ENCODE measurements at places on chromosomes 7 and 10.

GRCh38 chr7:141999058-141999623 is 3.5 kb downstream of the MGAM start:
- no peak for DNase-seq

GRCh38 chr10:92822964-92823363 is 25.4 kb upstream of the EXOC6 start:
- no peak for DNase-seq

GRCh38 chr7:27922907-27923641 is 183.1 kb downstream of the TAX1BP1 start:
- no peak for DNase-seq

DNA sequence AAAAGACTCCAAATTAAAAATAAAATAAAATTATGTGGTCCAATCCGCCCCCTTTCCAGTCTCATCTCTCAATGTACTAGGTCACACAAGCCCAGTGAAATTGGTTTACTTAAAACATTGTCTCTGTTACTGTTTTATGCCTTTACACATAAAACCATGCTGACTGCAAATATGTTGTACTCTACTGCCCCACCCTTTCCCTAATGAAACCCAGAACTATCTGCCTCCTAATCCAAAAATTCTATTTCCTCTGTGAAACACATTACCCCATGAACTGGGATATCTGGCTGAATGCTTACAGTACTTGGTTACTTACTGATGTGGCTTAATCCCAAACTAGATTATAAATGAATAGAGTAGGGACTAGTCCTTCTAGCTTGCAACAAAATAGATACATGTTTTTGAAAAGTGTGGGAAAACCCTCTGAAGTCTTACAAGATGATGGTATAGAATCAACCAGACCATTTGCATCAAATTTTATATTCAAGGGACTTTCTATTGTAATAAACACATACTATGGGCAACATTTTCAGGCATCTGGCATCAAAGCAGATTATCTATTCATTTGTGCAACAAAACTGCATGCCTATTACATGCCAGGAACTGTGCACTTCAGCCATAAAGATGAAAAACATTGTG is 10.0 kb upstream of the KMT2E start:
- no peak for DNase-seq

DNA sequence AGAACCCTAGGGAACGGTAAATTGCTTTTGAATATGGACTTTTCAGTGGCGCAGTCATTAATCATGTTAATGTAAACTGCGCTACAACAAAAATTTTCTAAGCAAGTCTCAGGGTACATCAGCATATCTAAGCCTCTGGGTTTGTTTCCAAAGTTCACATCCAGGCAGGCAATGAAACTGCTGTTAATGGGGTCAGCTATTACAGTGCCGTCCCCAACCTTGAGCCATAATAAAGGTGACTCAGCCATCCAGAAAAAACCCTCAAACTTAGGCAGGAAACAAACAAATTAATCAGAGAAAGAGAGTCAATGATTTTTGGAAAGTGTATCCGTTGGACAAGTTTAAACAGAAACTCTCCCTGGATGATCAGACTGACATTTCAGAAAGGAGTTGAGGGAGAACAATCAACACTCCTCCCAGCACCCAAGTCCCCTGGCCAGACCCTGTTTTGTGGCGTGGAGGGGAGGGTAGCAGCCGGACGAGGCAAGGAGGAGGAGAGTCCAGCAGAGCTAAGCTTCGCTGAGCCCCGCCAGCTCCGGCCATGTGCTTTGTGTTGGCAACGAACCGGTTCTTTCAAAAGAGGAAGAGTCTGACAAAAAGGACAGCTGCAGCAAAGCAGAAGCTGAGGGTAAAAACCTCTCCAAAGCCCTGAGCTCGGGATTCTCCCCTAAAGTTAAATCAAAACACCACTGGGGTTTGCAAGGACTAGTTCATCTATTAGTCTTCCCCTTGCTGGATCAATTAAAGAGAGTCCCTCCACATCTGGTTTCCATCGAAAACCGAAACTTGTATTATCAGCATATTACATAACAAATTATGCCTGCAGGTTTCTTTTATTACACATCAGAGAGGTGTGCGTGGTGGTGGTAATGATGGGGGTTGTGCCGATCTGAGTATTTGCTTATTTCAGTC is 3.6 kb downstream of the FAM53B start:
- DNase-seq = no peak

DNA sequence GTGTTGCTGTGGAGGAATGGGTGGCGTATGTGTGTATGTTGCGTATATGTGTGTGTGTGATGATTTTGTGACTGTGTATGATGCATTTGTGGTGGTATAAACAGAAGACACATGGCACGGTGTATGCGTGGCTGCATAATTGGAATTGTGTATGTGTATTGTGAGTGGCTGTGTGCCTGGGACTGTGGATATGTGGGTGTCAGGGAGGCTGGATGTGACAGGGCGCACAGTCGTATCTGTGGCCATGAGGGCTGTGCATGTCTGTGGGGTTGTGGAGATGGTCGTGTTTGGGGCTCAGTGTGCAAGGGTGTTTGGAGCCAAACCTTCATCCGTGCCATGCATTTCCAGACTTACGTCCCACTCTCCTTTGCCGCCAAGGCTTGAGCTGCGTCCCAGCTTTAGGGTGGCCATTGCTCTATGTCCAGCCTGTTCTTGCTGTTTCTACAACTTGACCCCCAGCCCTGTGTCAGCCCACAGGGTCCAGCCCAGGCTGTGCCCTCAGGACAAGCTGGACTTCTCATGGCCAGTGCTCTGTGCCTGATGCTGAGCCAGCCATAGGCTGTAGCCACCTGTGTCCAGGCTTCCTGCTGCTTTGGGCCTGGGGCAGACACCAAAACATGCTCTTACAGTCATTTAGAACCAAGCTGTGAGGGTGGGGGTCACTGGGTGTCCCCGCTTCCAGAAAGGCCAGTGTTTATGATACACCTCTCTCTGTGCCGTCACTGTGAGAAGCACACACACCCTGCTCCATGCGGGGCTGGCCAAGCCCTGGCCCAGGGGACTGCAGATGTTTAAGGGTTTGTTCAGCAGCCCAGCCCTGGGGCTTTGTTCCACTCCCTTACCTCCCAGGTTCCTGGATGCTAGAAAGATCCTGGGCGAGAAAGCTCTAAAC is 127.6 kb downstream of the NEURL1 start:
- no peak for DNase-seq

DNA sequence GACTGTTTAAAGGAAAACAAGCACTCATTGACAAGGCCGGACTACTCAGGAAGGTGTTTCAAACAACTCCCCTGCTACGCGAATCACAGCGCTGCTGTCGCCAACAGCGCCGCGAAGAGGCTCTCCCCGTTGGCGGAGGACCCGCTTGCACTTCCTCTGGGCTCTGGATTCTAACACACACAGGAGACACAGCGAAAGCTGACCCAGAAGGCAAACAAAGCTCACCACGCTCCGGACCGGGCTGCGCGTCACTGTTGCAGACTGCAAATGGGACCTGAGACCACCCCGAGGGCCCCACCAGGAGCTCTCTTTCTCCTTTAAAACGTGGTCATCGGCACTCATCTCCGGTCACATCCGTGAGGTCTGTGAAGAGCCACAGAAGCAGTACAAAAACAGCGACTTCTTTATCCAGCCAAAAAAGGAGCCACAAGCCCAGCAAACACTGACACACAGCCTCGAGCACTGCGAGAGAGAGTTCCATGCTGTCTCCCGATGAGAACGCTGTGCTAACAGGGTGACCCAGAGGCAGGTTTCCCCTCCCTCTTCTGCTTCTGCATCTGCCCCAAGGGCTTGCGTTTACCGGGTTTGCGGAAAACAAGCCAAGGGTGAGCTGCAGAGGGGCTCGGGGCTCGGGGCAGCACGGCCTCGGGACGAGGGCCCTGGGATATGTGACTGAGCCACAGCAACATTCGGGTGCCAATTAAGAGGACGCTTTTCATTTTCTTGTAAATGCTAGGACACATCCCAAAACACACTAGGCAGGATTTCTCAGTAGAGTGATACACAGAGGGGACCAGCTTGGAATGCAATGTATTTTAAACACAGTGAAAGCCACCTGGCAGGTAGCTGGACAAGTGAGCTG is 41.3 kb downstream of the AMZ1 start:
- no peak for DNase-seq

Measured in DMS79 treated with DMSO at 0.1 percent for 48 hours (cell line).